Fibroblast of mammary gland (primary cell): ENCODE measurements at places on chromosomes 1 and 21.

GRCh38 chr21:17476006-17476405, 36.8 kb upstream of the CXADR start:
- no peak for DNase-seq

DNA sequence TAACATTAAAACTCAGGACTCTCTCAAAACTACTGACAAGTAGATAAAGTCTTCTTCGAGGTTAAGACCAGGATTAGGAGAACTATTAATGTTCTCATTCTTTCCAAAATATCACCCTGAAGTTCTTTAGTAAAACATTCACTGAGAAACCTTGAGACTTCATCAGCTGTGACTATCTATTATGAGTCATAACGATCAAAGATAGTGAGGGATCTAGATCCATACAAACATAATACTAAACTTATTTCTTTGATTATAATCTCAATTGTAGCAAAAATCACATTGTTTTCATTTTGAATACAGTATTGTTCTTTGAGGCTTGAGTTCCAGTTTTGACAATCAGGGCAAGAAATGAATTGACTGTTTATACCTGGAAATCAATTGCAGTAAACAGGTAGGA, 11.1 kb downstream of the PYHIN1 start:
- DNase-seq = no peak

DNA sequence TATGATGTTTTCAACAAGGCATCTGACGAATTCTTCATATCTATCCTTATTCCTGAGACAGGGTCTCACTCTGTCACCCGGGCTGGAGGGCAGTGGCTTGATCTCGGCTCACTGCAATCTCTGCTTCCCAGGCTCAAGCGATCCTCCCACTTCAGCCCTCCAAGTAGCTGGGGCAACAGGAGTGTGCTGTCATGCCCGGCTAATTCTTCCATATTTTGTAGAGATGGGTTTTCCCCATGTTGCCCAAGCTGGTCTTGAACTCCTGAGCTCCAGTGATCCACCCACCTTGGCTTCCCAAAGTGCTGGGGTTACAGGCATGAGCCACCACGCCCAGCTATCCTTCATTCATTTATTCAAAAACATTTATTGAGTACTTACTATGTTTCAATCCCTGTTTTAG, 8.0 kb downstream of the YY1AP1 start:
- no peak for DNase-seq

- no peak for DNase-seq
These were observed 77.6 kb downstream of the PGBD5 start for GRCh38 chr1:230348386-230349019.

- DNase-seq = peak; percentile 41
These were observed 41.6 kb upstream of the TMEM52 start for GRCh38 chr1:1960480-1961196.

DNA sequence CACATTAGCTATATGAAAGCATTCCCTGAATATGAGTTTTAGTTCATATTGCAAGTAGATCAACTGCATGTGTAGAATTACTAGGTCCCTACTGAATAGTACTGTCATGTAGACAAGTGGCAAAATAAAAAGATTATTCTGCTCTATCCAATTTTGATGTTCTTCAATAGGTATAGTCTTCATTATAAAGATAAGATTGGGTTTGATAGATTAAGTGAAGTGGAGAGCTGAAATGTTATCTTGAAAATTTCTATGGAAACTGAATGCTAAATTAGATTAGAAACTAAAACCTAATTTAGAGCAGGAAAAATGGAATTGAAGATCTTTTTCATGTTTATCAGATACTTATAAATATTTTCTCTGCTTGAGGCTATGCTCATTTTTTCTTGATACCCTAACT, 1610.0 kb downstream of the BRINP3 start:
- no peak for DNase-seq

DNA sequence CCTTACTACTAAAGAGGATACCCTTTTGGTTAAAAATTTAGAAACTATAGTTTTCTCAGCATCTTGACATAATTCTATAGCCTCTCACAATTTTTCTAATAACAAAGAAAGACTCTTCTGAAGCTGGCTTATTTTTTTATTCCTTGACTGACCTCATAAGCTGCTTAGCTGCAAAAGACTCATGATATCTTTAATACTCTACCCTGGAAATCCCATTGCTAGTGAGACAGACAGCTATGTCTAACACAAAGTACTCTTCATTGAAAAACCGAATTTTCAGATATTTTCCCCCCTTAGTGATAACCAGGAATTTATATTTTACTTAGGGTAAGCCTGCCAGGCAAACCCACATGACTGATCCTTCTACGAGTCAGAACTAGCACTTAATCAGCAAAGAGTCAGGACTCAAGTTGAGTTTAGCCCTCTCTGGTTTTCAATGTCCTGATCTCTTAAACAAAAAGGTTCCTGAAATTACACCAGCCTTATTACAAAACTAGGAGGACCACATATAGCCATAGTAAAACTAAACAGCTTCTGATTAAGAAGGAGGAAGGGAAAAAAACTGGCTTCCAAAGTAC, 56.9 kb downstream of the ENAH start:
- no peak for DNase-seq

- no peak for DNase-seq
These were observed 100.6 kb downstream of the DISC1 start for GRCh38 chr1:231727171-231727570.

- DNase-seq = no peak
These were observed 50.3 kb upstream of the DENND1B start for GRCh38 chr1:197825541-197825940.

GRCh38 chr1:232835166-232835565, 29.9 kb downstream of the MAP10 start:
- no peak for DNase-seq

DNA sequence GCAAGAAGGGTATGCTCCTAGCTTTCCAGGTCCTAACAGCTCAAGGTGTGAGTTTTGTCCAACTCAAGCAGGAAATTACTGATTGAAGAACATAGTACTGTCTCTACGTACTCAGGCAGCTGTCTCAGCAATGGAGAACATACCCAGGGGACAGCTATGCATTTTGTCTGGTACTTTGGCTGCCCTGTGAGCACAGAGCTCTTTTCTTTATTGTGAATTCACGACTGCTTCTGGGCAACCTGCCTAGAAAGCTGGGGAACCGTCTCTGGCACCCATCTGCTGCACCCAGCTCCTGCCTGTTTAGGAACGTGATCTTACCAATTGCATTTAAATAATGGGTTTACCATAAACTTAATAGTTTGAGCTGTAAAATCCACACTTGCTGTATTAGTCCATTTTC, 258.1 kb downstream of the HHAT start:
- no peak for DNase-seq

DNA sequence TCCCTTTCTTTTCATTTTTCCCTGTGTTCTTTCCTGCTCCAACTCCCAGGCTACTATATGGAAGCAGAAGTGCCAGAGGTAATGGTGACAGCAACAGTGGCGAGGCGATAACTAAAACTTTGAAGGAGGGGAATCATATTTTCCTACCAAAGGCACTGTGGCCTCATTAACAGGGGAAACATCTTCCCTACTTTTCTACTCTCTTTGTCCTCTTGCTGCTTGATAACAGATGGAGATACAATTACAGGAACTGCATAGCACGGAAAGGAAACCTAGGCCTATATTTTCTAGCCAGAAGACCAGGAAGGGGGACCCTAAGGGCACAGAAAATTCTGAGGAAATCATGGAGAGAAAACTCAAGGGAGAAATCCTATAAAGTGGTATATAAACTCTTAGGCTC, 42.3 kb downstream of the SASS6 start:
- no peak for DNase-seq

GRCh38 chr1:32695098-32695904, 7.3 kb downstream of the SYNC start:
- DNase-seq = peak; percentile 69

DNA sequence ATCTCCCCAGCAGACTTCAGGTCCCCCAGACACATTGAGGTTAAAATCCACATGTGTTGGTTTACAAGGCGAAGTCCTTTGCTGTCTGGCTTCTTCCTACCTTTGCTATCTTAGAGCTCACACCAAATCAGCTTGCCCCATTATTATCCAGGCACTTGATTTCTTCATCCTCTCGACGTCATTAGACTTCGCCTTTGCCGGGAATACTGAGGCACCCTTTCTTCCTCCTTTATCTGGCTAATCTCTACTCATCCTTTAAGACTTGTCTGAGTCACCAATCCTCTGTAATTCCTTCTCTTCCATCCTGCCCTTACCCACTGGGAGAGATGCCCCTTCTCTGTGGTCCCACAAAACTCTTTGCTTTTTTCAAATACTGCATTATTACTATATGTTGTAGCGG, 9.2 kb upstream of the XCL2 start:
- DNase-seq = no peak

- no peak for DNase-seq
These were observed 32.1 kb downstream of the SERTAD4 start for GRCh38 chr1:210264496-210265380.

DNA sequence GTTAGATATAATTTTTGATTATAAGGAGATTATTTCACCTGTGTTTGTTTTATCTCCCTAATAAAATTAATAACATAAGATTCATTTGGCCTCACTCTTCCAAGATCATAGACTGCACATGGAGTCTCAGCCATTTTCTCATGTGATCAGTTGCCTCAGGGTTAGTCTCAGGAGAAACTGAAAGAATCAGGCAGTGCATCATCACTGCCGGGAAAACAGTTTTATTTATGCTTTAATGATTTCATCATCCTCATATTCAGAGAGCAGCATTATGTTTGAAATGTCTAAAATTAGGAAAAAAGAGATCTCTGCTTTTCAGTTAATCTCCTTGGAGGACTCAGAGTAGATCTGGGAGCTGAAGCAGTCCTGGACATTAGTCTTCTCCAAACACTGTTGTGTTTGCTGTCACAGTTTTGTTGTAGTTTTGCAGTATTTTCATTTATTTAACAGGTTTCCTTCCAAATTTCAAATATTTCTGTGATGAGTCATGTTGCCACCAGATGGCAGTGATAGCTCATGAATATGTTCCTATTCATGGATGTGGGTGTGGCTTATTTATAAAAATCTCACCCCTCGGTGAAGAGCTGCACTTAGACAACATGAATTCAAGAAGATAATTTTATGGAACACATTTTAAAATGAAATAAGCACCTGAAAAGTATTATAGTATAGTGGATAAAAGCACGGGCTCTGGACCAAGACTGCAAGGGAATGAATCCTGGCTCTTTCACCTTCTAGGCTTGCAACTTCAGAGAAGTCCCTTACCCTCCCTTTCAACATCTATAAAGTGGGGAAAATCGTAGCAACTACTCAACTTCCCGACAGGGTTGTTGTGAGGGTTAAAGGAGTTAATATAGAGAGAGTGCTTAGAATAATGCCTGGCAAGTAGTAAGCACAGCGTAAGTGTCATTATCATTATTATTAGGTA, 31.2 kb downstream of the CHD1L start:
- peak; percentile 91 for DNase-seq

- DNase-seq = no peak
These were observed 47.1 kb downstream of the COQ8A start for GRCh38 chr1:226987179-226987536.

DNA sequence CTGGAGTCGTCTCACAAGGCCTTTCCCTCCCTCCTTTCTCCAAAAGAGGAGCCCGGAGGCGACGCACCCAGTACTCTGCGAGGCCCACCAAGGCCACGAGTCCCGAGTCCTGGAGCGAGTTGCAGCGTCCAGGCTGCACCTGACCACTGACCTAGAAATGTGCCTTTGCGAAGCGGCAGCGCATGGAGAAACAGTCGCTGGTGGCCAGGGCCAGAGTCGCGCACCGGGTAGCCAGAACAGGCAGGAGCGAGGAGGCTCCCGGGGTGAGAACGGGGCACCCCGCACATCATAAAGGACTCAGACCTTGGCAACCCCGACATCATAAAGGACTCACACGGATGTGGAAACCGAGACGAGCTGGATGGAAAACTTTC, 318.4 kb downstream of the FAM72C start:
- no peak for DNase-seq

DNA sequence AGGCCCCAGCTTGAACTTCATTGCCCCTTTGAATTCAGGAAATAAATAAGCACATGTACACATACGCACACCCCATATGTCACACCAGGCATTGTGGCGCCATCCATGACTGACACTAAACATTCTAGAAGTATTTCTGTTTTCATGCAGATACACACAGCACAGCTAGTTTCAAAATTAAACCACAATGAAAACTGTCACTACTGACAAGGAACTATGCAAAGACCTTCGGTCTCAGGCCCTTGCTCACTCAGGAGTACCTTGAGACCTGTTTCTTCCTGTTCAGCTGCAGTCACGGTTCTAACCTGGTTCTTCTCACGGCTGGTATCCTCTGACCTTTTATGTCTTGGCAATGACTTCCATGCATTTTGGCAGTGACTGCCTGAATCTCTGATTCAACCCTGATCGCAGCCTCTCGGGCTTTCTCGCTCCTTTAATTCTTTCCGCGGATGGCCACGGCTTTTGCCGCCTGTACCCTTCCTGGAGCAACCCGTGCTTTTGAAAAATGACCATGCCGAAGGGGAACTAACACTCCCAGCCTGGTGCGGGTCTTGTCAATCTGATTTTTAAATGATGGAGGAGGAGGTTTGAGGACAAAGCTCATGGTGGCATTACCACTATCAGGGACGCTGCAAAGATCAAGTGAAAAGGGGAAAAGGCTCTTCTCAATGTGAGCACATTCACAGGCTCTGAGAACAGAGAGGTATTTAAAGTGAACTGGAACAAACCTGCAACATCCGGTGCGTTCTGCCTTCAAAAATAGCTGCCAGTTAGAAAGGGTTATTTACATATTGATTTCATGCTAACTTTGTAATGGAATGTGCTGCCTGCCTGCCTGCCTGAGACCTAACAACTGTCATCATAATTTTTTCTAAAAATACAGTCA, 384.6 kb downstream of the RRAGC start:
- no peak for DNase-seq

DNA sequence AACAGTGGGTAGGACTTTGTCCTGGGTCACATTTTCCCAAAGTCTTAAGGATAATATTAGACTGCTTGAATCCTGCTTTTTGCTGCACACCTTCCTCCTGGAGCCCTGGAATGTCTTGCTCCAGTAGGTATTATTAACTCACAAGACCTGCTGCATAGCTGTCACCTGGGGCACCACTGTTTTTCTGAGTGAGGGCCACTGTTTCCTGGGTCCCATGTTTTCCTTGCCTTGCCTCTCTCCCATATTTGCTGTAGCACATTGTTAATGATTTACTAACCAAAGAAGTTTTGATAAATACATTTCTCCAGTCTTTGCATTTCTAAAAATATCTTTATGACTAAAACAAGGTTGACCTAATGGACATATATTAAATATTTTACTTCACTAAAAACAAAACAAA, 22.5 kb upstream of the FCAMR start:
- DNase-seq = no peak

DNA sequence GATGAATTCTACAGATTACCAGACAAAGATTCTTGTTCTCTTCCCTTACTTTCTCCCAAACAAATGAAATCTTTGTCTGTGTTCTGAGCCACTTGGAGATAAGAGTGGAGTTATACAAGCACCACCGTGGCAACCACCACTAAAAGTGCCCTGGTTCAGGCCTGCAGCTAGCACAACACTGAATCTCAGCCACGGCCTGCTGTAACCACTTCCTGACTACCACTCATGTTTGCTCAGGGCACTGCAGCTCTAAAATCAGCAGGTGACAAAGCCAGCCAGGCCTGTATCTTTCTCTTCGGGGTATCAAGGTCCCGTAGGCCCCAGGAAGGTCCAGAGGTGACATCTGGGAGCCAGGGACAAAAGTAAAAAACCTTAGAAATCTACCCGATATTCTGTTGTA, 3.2 kb upstream of the OR2T6 start:
- no peak for DNase-seq

GRCh38 chr1:38094711-38095290, 48.2 kb upstream of the POU3F1 start:
- DNase-seq = no peak
